ENCODE measurements at places on chromosomes 13 and 19. TPM values are rescaled to one million over a fixed set of nuclear protein-coding genes. Genes with fewer than 3 reads are reported as not detected.

- no peak for DNase-seq
These were observed 7.1 kb downstream of the KLK6 start for GRCh38 chr19:50962245-50962644.

The CEACAM3 gene
- 0.71 TPM for total RNA-seq

The TUBGCP3 gene
- 29.4 TPM for total RNA-seq

DNA sequence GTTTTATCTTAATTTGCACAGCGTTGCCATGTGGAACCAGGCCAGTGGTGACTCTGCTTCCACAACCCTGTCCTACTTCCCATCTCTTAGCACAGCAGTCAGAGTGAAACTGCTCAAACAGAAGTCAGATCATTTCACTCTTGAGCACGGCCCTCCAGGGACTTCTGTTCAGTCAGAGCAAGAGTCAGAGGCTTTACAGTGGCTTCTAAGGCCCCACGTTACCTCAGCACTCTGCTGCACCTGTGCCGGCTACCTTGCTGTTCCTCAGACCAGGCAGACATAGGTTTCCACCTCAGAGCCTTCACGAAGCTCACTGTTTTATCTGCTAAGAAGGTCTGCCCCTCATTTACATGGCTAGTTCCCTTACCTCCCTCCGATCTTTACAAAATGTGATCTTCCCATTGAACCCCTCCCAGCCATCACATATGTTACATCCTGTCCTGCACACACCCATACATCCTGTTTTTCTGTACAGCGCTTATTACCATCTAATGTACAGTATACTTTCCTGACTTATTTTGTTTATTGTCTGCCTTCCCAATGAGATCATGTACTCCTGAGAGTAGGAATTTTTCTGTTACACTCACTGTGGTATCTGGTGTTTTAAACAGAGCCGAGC, 41.6 kb downstream of the TM9SF2 start:
- DNase-seq, result no peak

- DNase-seq, result no peak
These were observed 790.3 kb downstream of the SLITRK5 start for GRCh38 chr13:88461272-88462009.

GRCh38 chr19:45010306-45010705, 9.0 kb downstream of the RELB start:
- DNase-seq, result no peak

GRCh38 chr13:25699600-25699999, 327.8 kb downstream of the ATP8A2 start:
- DNase-seq, result no peak

GRCh38 chr13:39315796-39316195, 277.5 kb downstream of the NHLRC3 start:
- DNase-seq, result no peak

The CPAMD8 gene
- 6.3 TPM for total RNA-seq

The HCST gene
- total RNA-seq, result 13.4 TPM

DNA sequence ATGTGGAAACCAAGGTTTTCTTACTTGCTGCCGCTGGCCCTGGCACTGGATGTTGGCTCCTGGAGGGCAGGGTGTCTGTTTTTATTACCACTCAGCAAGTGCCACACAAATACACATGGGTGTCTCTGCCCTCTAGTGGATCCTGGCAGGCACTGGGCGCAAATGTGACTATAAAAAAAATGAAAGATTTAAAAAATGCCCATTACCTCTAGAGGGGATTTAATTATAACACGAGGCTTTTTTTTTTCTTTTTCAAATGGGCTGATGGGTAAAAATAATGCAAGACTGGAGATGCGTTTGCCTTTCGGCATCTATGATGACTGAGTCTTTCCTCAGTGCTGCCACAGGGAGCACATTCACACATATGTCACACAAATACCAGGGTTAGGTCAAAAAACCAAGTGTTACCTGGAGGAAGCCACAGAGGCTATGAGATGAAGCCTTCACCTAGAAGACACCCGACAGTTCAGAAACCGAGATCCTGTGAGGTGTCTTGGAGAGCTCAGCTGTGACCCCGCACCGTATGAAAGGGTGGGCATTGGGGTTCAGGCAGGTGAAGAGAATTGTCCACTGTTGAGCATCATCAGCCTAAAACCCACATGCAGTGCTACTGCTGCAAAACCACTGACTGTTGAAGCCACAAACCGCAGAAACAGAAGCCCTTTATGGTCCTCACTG, 25.7 kb downstream of the CHAMP1 start:
- DNase-seq, result no peak

- no peak for DNase-seq
These were observed 21.7 kb downstream of the PHF11 start for GRCh38 chr13:49517461-49517860.

DNA sequence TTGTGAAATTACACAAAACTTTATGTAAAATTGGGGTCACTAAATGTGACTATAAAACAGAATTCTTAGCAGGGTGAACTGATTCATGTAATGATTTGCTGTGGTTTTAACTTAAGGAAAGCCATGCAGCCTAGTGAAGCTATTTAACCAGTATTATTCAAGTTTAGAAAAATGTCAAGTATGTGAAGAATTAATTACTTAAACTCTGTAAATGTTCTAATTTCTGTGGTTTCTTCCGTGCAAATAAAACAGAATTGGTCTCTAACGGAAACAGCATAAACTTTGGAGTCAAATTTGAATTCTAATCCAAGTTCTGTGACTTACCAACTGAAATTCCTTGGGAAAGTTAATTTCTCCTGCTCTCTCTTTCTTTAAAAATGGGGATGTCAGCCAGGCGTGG, 13.3 kb downstream of the CDC16 start:
- DNase-seq, result no peak

GRCh38 chr13:41941174-41941573, 19.7 kb downstream of the VWA8 start:
- no peak for DNase-seq

- no peak for DNase-seq
These were observed 8.9 kb upstream of the ZNF507 start for GRCh38 chr19:32336259-32337083.

Measured in posterior vena cava (tissue), 2 donors.